ENCODE measurements at places on chromosomes 2 and 18.

DNA sequence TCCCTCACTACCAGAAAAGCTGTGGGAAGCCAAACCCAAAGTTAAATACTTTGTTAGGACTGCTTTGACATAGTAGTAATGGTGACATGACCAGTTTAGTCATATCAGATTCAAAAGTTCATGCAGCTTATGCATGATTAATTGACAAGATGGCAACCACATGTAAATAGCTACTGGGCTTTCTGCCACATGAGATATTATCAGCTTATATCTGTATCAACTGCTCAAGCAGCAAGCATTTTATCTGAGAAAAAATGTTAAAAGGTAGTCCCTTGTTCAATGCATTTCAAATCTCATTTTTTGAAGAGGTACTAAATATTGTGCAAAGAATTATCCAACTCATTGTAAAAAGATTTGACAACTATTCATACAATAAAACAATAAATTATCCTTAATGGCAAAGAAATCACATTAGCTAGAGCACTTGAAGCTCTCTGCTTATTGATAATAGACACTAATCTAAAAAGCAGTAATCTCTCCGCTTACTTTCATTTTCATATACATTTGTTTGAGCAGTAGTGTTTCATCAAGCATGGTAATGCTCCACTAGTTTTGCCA lies 993.6 kb upstream of the NXPH2 start:
- no peak for DNase-seq

- no peak for DNase-seq
Measured at GRCh38 chr2:144459937-144460336, 60.0 kb downstream of the ZEB2 start.

GRCh38 chr2:165425556-165425955 lies 43.9 kb upstream of the CSRNP3 start:
- no peak for DNase-seq

DNA sequence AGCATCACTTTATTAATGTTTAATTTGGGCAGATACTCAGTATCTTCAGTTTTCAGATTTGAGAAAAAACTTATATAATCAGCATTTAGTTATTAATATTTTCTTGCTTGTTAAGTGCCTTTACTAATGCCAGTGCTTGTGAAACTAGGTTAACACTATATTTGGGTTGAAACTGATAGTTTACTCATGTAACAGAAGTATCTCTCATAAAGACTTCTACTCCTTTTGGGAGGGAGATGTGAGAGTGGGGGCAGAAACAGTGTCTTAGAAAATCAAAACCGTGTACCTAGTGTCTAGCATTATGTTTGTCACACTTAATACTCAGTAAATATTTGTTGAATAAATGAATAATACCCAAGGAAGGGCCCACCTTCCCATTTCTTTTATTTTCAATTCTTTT lies 129.5 kb downstream of the MSTN start:
- DNase-seq, result no peak

GRCh38 chr18:32881009-32881408 lies 108.2 kb upstream of the KLHL14 start:
- DNase-seq, result no peak

DNA sequence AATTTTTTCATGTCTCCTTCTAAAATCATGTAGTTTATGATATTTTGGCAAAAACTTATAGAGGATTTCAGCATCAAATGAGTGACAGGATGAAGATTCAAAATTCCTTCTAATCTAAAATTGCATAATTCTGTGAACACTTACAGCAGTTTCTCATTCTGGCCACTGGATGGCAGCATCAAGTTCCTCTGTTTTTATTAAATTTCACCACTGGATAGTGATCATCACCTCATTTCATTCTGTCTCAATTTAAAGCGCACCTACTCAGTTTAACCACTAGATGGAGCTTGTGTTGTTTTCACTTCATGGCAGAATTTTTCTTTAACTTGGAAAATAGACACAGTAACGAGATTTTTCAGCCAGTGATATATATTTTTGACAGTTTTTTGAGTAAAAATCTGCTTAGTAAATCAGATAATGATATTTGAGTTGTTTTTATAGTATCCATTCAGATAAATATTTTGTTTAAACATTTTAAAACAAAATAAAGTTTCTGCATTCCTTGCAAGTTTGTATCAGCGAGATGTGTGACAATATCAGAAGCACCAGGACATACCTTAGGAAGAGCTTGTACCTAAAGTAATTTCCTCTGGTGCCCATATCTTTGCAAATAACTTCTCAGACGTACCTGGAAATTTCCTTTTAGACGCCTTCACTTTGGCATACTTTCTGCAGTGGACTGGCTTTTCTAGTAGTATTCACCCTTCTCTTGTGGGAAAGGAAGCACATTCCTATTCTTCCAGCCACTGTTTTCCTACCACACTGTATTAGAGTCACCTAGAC lies 94.7 kb upstream of the ARHGAP15 start:
- peak; percentile 12 for DNase-seq

DNA sequence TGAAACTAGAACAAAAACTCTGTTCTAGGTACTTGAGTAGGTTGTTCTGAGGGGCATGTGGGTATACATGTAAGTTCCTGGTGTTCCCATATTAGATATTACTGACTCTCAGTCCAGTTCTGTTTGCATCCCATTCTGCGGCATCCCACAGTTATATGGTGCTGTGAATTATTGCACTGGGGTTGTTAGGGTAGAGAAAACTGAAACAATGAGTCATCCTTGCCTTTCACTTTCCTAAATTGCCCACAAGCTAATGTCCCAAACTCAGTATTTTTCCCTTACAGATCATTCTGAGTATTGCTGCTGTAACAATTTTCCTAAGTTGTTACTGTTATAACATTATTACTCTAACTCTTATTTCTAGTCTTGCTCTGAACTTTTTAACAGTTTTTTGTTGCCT lies 3.0 kb downstream of the WDR75 start:
- DNase-seq, result no peak

- DNase-seq, result no peak
Measured at GRCh38 chr2:64268330-64269048, 124.3 kb upstream of the PELI1 start.

GRCh38 chr18:76545433-76546087 lies 50.5 kb upstream of the ZNF516 start:
- DNase-seq, result no peak

DNA sequence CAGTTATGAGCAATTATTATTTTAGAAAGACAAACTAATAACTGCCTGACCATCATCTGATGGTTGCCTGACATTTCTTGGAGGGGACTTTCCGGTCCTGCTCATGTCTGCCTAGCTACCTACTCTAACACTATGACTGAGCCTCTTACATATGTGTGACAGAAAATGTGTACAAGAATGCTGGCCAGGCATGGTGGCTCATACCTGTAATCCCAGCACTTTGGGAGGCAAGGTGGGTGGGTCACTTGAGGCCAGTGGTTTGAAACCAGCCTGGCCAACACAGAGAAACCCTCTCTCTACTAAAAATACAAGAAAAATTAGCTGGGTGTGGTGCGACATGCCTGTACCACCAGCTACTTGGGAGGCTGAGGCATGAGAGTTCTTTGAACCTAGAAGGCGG lies 666.3 kb downstream of the KCNJ3 start:
- DNase-seq, result no peak

GRCh38 chr2:47309952-47310800 lies 92.8 kb upstream of the MSH2 start:
- DNase-seq, result no peak

GRCh38 chr18:75393721-75394120 lies 33.8 kb downstream of the SMIM21 start:
- DNase-seq, result no peak

DNA sequence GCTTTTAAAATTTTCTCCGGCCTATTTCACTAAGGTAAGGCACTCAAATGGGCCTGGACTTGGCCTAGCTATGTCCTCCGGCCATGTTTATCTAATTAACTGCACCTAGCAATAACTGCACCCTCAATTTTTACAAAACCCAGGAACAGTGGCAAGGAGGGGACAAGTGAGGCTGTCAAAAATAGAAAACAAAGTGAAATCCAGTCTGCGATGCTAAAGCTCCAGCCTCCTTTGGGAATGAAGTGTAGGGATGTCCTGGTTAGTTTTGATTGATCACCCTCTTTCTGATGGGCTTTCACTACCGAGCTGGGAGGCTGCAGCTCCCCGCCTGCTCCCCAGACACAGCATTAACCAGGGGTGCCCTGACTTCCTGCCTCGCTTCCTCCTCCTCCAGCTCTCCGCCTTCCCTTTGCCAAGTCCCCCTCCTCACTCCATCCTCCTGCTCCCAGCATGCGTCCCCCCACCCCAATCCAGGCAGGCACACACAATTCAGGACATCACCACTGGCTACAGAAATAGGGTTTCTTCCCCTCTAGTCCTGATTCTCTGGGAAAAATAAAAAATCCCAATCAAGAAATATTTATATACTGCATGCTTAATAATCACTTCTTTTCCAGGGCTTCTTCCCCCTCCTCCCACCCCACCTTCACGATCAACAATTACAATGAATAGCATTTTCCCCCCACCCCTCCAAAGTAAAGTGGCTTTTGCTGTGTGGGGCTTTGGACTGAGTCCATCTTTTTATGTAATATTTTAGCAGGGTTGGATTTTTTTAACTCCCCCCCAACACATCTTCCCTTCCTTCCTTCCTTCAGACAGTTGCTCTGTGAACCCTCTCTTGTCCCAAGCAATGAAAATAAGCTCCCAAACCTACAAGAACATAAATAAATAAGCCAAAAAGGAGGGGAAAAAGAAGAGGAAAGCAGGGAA lies 3.3 kb upstream of the POU3F3 start:
- DNase-seq, result no peak

- DNase-seq, result no peak
Measured at GRCh38 chr18:71001597-71001996, 712.8 kb downstream of the SOCS6 start.

- no peak for DNase-seq
Measured at GRCh38 chr2:120774557-120775160, 39.0 kb downstream of the GLI2 start.

- DNase-seq, result no peak
Measured at GRCh38 chr2:221467610-221468009, 104.5 kb downstream of the EPHA4 start.

DNA sequence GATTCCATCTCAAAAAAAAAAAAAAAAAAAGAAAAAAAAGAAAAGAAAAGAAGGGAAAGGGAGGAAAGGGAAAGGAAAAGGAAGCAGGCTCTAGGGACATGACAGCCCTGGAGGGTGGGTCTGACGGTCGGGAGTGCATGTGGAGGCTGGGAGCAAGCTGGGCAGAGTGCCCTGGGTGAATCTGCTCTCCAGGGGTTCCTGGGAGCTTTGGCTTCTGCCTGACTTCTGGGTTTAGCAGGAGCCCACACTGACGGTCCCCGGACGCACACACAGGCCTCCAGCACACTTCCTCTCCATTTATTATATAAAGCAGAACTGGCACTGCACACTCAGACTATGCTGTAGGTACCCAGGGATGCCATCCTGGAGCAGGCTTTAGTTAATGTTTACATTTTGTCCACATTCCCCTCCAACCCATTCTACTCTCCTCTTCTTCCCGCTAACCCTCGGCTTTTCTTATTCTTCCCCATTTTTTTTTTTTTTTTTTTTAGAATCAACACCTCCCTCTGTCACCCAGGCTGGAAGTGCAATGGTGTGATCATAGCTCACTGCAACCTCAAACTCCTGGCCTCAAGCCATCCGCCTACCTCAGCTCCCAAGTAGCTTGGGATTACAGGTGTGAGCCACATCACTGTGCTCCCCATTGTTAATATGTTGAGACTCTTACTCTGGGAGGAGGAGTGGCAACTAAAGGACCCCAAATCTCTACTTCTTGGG lies 151.1 kb upstream of the SLC1A4 start:
- no peak for DNase-seq

DNA sequence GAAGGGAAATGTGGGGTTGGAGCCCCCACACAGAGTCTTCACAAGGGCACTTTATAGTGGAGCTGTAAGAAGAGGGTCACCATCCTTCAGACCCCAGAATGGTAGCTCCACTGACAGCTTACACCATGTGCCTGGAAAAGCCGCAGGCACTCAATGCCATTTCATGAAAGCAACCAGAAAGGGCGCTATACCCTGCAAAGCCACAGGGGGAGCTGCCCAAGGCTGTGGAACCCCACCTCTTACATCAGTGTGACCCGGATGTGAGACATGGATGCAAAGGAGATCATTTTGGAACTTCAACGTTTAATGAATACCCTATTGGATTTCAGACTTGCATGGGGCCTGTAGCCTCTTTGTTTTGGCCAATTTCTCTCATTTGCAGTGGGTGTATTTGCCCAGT lies 694.7 kb downstream of the CBLN2 start:
- DNase-seq, result no peak

DNA sequence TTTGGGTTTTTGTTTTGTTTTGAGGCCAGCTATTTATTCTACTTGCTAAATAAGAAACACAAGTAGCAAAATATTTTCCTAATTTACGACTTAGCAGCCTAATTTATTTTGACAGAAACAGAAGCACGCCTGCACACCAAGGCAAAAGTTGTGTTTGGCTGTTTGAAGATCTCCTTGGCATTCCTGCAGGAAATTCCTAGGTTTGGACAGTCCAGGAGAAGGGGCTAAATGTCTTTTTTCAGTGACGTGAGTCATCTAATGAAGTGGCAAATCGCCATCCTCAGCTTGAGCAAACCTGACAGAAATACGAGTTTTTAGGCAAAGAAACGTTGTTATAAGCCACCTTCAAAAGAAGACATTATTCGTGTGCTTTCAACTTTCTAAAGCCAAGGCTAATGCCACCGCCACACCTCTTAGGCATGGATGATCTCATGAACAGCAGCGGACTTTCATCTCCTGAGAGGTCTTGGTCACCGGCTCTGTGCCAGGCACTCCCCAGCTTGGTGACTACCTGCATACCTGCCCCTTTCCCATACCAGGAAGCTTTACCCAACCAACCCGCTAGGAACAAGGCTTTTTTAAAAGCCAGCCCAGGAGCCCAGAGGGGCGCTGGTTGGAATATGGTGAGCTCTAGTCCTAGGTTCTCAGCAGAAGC lies 30.9 kb downstream of the STK39 start:
- DNase-seq, result no peak

- DNase-seq, result no peak
Measured at GRCh38 chr2:121284463-121285449, at the start of gene TFCP2L1. Gene TFCP2L1 (minus strand): TSS chr2:121285202. CDS start chr2:121285109, 93 bp downstream.

DNA sequence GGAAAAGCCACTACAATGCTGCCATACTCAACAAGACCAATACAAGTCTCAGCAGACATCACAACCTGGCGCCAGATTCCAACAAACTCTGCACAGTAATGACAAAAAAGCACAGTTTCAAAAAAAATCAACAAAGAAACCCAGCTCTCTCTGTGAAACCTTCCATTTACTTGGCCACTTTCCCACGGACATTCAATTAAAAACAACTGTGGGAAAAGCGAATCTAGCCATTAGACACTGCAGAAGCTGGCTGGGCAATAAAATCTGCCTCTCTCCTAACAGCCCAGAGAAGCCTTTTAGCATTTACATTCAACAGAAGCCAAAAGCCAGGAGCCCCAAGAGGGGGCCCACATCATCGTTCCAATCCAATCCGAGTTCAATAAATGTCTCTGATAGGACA lies 128.9 kb downstream of the HDAC4 start:
- DNase-seq, result no peak

GRCh38 chr2:15334644-15335326 lies 226.3 kb downstream of the NBAS start:
- DNase-seq, result no peak
